ENCODE measurements at places on chromosomes 13 and 19.

GRCh38 chr19:42131149-42132029 is 857 bp downstream of the POU2F2 start:
- no peak for DNase-seq

DNA sequence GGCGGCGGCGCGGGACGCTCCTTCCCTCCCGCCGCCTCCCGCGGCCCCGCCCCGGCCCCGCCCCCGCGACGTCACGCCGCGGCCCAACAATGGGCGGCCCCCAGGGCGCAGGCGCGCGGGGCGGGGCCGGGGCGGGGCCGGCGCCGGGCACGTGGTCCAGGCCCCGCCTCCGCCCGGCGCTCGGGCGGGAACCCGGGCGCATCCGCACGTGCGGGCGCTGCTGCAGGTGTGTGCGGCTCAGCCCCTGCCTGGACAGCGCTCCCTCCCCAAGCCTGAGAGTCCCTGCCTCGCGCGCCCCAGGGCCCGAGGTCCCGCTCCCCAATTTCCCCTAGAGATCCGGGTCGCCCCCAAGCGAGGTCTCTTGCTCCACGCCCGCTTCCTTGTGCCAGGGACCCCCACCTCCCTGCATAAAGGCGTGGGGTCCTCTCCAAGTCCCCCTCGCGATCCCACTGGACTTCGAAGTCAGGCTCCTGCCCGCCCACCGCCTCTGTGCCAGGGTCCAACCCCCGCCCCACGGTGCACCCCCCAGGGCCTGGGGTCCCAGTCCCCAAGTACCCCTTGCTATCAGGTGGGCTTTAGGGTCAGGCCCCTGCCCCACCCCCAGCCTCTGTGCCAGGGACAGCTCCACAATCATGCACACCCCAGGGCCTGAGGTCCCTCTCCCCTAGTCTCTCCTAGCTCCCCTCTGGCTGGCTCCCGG is at the start of gene MEX3D:
TSS of gene MEX3D (minus strand) at position 6 of the 700 bp plus-strand sequence. CDS start 267 bp downstream, outside the sequence.
- peak; percentile 90 for DNase-seq

DNA sequence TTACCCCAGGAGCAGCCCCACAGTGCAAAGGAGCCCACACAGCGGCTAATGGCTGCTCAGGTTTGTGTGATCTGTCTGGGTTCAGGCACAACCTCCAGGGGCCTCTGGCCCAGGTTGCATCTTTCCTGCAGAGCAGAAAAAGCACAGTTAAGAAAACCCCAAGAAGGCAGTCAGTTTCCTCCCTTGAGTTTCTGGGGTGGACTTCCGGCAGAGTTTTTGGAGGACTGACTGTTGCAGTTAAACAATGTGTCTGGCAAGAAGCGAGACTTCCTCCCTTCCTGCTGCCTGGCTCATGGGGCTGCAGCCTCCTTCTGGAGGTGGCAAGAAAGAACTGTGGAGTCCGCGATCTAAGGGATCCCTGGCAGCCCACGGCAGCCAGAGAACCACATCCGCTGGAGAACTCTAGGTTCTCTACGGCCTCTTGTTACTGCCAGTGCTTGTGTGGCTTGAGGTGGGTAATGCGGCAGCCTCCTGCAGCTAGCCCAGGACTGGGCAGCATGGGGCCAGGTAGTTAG is 114.4 kb downstream of the ZDHHC20 start:
- DNase-seq: no peak

DNA sequence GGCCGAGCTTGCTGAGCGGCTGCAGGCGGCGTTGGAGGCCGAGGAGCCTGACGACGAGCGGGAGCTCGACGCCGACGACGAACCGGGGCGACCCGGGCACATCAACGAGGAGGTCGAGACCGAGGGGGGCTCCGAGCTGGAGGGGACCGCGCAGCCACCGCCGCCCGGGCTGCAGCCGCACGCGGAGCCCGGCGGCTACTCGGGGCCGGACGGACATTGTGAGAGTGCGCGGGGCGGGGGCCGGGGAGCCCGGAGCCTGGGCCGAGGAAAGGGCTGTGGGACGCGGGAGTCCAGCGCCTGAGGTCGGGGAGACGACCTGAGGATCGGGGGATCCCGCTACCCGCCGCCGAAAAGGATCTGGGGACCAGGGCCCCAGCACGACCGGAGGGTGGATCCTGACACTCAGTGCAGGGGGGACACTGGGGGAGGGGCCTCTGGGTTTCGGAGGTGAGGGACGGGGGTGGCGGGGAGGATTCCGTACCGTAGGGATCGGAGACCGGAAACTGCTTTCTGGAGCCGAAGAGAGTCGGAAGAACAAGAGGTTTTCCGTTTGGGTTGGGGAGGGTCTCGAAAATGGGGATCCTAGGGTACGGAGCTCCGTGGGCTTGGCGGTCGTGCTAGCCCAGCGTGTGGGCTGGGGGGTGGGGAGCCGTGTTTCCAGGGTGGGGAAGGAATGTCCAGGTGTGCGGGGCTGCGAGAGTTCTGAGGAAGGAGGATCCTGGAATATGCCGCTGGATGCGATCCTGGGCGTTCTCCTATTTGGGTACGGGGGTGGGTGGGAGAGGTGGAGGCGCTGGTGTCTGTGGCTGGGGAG is 616 bp downstream of the HNRNPUL1 start:
- DNase-seq: peak; percentile 57

- no peak for DNase-seq
Measured at GRCh38 chr19:53182202-53182601, 11.0 kb downstream of the ZNF665 start.

GRCh38 chr13:41995946-41996345 is 35.0 kb upstream of the VWA8 start:
- DNase-seq: peak; percentile 23

DNA sequence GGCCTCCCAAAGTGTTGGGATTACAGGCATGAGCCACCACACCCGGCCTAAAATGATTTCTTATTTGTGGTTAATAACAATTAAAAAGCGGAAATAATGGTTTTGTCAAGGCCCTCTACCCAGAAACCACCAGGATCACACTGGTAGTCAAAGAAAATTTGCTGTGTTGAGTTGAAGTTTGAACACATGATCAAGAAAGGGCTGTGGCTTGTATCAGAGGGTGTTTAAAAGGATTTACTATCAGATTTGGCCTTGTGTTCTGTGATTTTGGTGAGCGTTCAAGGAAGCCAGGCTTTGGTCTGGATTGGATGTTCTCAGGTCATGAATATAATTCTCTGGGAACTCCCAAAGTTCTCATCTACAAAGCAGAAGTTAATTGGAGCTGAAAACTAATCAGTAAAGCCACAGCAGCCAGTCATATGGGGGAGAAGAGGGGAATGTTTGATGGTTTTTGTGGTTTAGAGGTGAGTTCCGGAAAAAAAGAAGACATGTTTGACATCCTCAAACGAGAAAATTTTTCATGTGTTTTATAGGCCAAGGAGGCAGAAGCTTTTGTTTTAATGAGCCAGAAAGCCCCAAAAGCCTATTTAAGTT is 10.6 kb upstream of the ZNF556 start:
- DNase-seq: no peak

DNA sequence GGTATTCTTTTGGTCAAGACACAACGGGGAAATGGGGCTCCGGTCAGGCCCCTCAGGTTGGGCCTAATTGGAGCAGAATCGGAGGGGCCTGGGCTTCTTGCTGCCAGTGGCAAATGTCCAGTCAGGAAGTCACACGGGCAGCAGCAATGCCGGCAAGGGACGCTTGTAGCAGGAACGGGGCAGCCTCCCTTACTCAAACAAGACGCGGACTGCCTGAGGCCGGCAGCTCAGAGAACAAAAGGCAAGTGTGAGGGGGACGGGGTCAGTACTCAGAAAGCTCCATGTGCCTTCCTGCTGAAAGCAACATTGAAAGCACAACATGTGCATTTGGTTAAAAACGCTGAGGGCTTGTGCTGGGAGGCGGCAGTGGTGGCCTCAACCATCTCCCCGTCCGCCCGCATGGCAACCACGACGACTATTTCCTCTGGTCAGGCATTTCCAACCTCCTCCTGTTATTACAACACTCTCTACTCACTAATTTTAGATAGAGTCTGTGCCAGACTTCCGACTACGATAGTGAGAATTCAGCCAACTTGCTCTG is 20.5 kb upstream of the RASA3 start:
- DNase-seq: no peak

DNA sequence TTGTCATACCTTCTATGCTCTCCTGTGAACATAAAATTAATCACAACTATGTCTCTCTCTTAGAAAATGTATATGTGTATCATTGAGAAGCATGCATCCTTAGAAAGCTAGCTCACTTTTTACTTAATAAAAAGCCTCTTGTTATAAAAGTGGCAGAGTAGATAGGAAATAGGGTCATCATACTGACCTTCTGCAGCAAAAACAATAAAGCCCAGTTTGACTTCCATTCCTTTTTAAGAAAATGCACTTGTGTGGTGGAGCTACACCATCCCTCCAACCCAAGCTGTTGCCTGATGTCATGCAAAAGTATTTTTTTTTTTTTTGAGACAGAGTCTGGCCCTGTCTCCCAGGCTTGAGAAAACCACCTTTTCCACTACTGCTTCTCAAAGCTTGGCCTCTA is 393.3 kb downstream of the LIG4 start:
- DNase-seq: no peak

- no peak for DNase-seq
Measured at GRCh38 chr13:29763436-29764180, 86.8 kb downstream of the UBL3 start.

- no peak for DNase-seq
Measured at GRCh38 chr19:55581145-55581822, 636 bp upstream of the ZNF579 start.
